Mesenchymal stem cell (in vitro differentiated cells and primary cell): ENCODE measurements at places on chromosomes 2 and 18.

- DNase-seq, result no peak
Measured at GRCh38 chr18:39274535-39274934, 1708.9 kb upstream of the CELF4 start.

DNA sequence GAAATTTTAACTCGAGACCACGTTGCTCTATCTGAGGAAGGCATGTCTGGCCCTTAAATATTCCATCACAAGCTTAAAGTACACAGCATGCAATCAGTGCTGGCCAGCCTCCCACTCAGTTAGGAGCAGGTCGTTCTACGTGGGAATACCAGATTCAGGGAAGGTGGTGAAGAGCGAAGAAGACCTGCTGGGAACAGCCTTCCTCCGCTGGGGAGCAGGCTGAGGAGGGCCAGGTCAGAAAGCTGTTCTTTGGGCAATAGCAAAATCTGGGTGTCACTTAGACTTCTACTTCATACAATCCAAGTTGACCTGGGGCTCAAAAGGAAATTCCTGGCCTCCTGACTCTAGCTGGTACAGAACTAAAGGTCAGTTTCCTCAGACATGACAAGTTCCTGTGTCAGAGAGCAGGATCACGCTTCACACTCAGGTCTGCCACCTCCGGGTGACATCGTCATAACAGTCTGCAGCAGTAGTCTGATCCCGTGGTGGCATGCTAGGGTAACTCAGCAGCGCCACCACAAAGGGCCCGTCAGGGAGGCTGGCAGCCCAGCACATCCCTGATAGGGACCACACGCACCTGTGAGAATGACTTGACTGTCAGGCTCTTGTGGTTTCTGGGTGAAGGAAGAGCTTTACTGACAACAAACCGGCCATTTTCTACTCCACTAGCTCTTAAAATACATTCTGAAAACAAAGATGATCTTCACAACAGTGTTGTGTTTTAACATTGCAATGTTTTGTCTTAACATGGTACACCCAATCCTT lies 35.2 kb upstream of the NAPG start:
- DNase-seq, result no peak

DNA sequence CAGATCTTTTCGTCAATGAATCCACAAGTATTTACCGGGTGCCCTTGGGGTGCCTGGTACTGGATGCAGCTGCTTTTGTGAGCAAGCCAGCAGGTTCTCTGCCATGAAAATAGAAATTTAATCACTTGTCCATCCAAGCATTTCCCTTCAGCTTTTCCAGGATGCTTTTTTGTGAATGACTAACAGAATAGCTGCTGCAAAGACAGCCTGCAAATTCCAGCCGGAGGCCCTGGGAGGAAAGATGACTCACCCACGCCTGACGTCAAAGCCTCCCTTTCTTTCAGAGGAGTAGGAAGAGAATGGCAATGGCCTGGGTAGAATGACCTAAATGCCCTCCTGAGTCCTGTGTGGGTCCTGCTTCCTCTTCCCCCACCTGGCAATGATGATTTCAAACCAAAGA lies 111.9 kb downstream of the AP1S3 start:
- peak; percentile 97 for DNase-seq

DNA sequence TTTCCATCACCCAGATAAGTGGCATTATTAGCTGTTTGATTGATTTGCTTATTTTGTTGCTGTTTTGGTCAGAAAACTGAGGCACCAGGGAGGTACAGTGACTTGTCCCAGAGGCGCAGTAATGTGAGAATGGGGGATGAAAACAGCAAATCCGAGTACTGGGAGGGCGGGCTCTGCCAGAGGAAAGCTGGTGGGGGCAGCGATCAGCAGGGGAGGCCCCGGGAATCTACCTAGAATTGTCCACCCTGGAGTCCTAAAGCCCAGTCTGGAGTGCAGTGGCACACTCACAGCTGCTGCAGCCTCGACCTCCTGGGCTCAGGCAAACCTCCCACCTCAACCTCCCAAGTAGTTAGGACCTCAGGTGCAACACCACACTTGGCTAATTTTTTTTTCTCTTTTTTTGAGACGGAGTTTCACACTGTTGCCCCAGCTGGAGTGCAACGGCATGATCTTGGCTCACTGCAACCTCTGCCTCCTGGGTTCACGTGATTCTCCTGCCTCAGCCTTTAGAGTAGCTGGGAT lies 17.0 kb upstream of the PTMA start:
- no peak for DNase-seq

GRCh38 chr2:127486247-127487058 lies 39.8 kb downstream of the IWS1 start:
- DNase-seq, result no peak

DNA sequence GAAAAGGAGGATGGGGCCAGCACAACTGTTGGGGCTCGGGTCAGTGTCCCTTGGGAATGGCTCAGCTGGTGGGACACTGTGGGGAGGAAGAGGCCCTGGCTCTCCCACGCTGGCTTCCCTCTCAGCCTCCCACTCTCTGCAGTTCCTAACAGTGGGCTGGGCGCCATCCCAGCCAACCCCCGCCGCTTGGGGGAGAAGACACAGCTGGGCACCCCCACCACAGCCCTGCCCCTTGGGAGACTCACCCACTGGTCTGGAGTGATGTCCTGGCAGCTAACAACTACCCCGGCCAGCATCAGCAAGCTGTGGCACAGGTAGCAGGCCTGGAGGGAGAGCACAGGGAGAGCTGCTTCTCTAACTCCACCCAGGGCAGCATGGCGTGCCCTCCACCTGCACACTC lies 8.3 kb upstream of the SEMA4C start:
- DNase-seq, result no peak

- no peak for DNase-seq
Measured at GRCh38 chr18:73861771-73862170, 285.9 kb downstream of the FBXO15 start.

- DNase-seq, result no peak
Measured at GRCh38 chr2:153105829-153106578, 372.6 kb downstream of the RPRM start.

DNA sequence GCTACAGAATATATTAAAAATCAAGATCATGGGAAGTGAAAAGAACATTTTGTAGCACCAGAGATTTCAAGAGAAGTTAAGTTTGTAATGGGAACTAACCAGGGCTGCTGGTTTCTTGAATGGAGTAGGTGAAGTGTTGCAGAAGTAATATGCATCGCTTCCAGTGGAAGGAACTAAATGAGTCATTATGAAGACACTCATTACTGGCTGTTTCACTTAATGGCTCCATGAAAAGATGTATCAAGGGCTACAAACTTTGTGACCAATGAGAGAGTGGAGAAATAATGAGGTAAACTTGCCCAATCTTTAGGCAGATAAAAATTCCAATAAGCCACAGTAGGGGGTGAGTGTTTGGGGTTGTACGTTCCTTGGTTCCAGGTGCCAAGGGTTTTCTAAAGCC lies 380.4 kb upstream of the POU3F3 start:
- DNase-seq, result no peak

DNA sequence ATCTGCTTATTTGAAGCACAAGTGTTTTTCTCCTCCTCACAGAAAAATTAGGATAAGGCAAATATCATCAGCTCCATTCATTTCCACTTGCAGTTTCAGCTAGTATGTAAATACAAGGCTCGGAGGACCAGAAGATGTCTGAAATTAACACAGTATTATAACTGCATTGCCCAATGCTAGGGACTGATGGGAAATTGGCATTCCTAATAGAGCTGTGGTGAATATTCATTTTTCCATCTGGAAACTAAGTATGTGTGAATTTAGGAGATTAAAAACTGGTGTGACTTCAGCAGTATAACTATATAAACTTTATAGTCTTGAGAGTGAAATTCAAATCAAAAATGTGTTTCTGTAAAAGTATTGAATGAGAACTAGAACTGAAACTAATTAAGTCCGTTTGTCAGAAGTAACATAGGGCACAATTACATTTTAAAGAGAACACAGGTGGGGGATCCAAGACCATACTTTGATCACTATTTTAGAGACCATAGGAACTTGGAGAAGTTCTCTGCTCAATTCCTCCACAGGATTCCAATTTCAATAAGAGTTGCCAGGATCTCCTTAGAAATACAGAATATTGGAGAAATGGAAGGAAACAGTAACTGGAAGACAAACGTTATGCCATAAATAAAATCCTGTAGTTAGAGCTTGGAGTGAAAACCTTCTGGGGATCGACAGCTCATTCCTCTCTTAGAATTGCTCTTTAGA lies 12.1 kb upstream of the ITGA6 start:
- no peak for DNase-seq

DNA sequence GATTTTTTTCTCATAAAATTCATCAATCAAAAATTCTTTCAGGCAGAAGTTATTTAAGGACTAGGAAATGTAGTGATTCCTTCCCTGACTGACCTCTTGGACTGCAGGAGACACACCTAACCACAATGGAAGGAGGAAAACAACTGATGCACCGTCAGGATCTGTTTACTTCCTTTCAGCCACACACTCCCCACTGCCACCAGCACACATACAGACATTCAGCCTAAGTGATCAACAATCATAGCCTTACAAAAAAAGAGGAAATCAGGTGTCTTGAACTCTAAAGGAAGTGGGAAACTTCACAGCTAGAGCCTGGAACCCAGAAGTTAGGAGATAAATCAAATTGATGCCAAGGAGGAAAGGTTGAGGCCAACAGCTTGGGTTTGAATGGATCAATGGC lies 213.5 kb upstream of the ACVR2A start:
- DNase-seq, result no peak

DNA sequence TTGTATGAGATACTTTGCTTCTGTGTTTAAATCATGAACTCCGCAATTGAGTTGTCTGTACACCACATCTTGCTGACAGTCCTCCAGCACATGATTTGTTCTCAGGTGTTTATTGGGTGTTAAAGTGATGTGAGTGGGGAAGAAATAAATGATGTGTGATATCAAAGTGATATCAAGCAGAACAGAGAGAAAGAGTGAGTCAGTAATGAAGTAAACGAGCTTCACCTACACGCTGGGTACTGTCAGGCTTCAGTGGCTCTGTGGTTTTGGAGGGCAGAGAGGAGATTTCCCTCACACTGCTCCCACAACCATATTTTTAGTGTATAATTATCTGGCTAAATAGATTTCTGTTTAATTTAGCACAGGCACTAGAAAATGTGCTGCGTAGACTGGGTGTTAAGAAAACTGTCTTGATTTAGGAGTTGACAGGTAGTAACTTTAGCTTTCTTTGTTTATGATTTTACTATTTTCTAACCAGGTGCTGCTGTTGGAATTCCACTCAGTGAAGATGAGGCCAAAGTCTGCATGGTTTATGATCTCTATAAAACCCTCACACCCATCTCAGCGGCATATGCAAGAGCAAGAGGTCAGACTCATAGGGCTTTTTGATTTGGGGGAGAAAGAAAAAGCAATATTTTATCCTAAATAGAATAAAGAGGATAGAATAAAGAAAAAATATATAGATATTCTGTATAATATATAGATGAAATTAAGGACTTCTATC lies 21.2 kb downstream of the ATIC start:
- DNase-seq, result no peak

GRCh38 chr2:215615803-215616174 lies 179.9 kb upstream of the FN1 start:
- DNase-seq, result no peak

- no peak for DNase-seq
Measured at GRCh38 chr2:218508299-218508698, 59.9 kb downstream of the USP37 start.

DNA sequence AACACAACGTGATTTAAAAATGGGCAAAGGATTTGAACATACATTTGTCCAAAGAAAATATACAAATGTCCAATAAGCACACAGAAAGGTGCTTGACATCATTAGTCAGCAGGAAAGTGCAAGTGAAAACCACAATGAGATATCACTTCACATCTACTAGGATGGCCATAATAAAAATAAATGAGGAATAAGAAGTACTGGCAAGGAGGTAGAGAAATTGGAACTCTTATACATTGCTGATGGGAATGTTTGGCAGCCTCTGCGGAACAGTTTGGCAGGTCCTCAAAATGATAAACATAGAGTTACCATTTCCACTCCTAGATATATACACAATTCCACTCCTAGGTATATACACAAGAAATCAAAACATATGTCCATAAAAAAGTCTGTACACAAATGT lies 51.0 kb upstream of the PGAP1 start:
- no peak for DNase-seq

DNA sequence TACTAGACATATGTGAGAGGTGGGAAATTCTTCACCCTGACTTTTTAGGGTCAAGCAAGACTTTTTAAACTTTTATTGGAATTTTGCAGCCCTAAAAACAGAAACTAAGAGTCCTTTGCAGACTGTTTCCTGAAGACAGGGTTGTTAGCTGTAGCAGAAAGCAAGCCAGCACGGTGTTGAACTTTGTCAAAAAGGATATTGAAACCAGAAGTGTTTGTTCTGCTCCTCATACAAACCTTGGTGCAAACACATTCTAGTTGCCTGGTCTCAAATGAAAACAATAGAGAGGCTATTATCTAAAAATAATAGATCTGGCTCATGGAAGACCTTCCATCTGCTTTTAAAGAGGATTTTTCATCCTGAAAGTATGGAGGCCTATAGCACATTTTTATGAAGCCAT lies 65.8 kb upstream of the IGFBP5 start:
- no peak for DNase-seq

GRCh38 chr2:195322324-195322723 lies 334.7 kb upstream of the SLC39A10 start:
- no peak for DNase-seq

DNA sequence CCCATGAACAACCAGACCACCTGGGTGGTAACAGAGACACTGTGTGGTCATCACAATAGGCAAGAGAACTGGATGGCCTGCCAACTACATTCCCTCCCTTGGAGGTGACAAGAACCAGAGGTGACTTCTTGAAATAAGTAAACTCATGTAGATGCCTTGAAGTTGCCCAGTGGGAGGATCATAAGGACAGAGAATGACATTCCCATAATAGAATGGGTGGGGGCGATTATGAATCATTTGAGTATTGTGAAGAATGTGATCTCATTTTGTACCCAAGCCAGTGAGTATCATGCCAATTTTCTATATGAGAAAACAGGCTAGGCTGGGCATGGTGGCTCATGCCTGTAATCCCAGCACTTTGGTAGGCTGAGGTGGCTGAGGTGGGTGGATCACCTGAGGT lies 211.4 kb upstream of the GYPC start:
- no peak for DNase-seq

- no peak for DNase-seq
Measured at GRCh38 chr2:22124003-22124402, 1000.2 kb downstream of the TDRD15 start.

- DNase-seq, result no peak
Measured at GRCh38 chr18:2444201-2444875, 127.0 kb downstream of the METTL4 start.

GRCh38 chr2:239955989-239956817 lies 68.9 kb downstream of the NDUFA10 start:
- DNase-seq, result no peak
